ENCODE measurements at places on chromosomes 4 and X.

GRCh38 chr4:165325732-165326512, 1.5 kb upstream of the MSMO1 start:
- peak; percentile 46 for DNase-seq

DNA sequence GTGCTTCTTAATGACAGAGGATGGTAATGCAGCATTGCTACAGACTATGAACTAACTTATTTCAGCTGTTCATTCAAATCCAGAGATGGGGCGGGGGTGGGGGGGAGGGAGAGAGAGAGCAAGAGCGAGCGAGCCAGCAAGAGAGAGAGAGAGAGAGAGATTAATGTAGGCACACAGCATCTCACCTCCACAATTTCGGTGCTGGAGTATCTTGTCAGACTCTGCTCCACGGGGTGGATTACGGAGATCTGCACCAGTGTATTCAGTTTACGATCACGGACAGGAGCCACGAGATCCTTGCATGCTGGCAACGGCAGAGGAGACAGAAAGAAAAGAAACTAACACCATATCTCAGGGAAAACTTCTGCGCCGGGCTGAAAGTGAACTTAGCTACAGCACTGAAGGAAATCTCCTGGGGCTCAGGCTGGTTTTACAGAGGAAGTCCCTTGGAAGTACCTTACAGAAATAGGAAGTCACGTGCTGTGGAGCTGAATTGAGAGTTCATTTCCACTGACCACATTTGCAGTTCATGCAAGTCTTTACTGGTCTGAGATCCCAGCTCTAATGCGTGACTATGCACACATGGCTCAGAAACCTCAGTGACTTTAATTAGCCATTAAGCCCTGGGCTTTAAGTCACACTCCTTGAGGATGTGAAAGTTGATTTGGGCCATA, 440.9 kb downstream of the INPP4B start:
- DNase-seq: peak; percentile 68

- no peak for DNase-seq
Measured at GRCh38 chr4:31104043-31104442, 383.9 kb downstream of the PCDH7 start.

- no peak for DNase-seq
Measured at GRCh38 chr4:2852481-2852921, 8.9 kb downstream of the ADD1 start.
